ENCODE measurements at places on chromosomes 13 and 19.
A peak's percentile ranks its signal among the peaks of the same experiment; 100 is the strongest.

DNA sequence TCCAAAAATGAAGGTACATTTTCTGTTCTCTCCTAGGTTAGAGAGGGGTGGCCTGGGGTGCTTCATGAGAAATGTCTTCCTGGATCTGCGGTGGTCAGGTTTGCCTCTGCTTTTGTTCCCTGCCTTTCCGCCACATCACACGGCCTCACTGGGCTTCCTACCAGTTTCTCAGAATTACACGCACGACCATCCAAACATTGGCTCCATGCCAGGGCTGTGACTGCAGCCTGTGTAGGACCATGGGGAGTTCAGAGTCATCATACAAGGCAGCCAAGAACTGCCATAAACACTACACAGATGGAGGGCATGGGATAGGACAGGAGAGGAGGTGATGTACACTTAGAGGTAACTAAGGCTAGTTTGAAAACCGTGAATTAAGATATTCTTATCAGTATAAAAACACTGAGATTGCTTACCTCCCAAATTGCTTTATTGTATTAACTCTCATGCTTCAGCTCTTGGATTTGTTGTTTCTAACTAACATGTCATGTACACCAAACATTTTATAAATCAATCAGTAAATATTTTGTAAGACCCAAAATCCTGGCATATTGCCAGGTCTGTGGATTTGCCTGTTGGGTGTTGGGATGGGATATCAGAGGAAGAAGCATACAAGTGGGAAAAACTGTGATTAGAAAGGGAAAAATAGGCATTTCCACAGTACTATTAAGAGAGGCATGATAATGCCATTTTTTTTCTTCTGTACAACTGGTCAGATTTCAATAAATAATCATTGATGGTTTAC is 45.2 kb downstream of the CDADC1 start:
- DNase-seq, result no peak

GRCh38 chr13:23966221-23966690 is 69.0 kb upstream of the C1QTNF9B start:
- DNase-seq, result no peak

DNA sequence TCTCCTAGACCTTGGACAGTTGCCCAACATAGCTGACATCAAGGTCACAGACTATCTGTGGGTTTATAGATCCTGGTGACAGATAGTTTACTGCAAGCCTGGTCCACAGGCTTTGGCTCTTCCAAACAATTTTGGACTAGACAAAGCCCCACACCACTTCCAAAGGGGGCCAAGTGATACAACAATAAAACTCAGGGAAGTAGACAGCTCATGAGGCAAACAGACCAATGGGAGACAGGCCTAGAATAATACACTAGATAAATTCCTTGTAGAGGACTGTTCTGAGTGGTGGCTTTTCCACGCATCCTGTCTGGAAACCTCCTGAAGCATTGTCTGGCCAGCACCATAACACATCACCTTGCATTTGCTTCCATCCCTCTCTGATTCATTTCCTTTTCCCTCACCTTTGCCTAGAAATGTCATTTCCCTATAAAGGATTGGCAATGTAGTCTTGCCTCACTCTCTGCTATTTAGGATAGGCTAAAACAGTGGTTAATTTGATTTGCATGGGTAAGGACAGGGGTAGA is 284.2 kb downstream of the POU4F1 start:
- DNase-seq, result no peak

- no peak for DNase-seq
Measured at GRCh38 chr13:114154476-114154875, 22.1 kb upstream of the RASA3 start.

DNA sequence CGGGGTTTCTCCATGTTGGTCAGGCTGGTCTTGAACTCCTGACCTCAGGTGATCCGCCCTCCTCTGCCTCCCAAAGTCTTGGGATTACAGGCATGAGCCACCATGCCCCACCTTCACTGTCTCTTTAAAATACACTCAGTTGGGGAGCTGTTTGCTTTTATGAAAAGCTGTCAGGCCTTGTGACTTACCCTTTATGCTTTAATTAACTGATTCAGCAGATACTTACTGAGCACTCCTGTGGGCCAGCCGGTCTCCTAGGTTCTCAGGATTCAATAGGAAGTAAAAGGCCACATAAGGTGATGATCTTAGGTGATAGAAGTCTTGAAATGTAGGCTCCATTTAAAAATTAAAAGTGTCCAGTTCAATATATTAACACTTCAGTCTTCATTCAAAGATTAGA is 7.5 kb downstream of the UBAC2 start:
- no peak for DNase-seq

- DNase-seq, result no peak
Measured at GRCh38 chr13:46804391-46804815, 7.4 kb upstream of the ESD start.

DNA sequence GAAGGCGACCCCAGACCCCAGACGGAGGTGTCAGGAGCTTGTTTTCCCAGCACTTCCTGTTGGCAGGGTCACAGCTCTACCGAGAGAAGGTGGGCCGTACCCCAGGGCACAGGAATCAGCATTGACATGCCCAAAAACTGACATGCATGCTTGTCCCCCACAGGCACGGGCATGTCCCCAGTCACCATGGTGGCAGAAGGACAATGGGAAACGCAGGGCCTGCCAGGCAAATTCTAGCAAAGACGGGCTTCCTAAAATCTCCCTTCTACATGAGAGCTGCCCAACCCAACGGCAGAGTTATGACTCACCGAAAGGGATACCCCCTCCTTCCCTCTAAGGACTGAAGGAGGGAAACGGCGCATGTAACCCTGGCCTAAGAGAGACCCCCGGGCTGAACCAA is 18.5 kb downstream of the TSHZ3 start:
- no peak for DNase-seq

GRCh38 chr19:14160017-14160703 is 23.8 kb upstream of the ASF1B start:
- no peak for DNase-seq

GRCh38 chr13:78430166-78430791 is 173.1 kb downstream of the POU4F1 start:
- DNase-seq, result no peak

GRCh38 chr19:17576758-17577456 is 21.5 kb downstream of the COLGALT1 start:
- DNase-seq, result peak; percentile 54

DNA sequence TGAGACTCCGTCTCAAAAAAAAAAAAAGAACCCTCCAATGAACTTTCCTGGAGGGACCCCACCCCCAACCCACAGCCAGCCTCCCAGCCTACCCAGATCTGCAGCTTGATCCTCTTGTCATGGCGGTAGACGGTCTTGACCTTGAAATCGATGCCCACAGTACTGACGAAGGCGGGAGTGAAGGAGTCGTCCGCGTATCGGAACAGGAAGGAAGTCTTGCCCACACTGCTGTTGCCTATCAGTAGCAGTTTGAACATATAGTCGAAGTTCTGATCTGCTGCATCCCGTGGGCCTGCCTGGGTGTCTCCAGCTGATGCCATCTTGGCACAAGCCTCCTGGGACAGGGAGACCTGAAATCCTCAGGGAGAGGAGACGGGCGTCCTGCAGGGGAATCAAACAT is 2.4 kb downstream of the RAB3D start:
- DNase-seq, result no peak

GRCh38 chr13:35255241-35255640 is 221.2 kb downstream of the MAB21L1 start:
- DNase-seq, result no peak

- DNase-seq, result no peak
Measured at GRCh38 chr13:48542581-48543341, 9.9 kb upstream of the RCBTB2 start.

DNA sequence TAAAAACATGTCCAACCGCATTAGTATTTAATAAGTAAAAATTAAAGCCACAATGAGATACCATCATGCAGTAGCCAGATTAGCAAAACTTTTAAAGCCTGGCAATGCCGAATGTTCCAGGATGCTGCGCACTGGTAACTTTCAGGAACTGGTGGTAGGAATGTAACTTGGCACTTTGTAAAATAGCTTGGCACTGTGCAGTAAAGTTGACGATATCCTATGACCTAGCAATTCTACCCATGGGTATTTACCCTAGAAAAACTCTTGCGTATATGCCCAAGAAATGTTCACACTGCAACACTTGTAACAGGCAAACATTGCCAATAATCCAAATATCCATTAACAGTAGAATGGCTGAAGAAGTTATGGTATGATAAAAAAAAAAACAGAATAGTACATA is 97.7 kb downstream of the SPACA7 start:
- no peak for DNase-seq

DNA sequence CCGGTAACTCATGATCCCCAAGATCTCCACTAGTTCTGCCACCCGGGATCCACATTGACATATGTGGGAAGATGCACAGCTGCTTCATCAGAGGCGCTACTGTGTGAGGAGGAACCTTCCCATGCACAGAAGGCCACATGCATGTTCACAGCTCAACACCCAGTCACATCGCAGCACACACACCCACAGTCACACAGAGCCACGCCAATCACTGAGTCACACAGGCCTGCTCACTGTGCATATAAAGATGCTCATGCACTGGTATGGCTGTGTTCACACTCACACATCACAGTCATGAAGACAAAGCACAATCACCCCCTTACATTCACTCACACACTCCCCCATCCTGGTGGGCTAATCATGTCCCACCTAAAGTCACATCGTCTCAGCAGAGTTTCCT is 9.8 kb downstream of the CLC start:
- DNase-seq, result no peak

GRCh38 chr13:87680298-87680697 is 9.1 kb downstream of the SLITRK5 start:
- no peak for DNase-seq

DNA sequence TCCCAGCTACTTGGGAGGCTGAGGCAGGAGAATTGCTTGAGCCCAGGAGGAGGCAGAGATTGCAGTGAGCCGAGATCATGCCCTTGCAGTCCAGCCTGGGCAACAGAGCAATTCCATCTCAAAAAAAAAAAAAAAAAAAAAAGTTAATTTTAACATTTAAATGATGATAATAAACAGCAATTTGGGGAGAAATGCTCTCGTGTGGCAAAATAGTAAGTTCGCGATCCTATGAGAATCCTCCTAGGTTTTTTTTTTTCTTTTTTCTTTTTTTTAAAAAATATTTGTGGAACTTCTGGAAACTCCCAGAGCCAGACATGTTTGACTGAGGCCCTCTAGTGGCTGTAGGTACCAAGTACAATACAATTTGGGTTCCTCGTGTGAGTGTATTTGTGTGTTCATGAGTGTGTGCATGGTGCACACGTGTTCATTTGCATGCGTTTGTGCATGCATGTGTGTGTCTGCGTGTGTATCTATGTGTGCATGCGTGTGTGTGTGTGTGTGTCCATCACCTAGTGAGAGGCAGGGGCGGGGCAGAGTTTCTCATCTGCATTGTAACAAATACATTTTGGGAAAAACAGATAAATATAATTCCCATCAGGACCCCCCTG is 31.2 kb downstream of the TMPRSS9 start:
- DNase-seq, result peak; percentile 50

DNA sequence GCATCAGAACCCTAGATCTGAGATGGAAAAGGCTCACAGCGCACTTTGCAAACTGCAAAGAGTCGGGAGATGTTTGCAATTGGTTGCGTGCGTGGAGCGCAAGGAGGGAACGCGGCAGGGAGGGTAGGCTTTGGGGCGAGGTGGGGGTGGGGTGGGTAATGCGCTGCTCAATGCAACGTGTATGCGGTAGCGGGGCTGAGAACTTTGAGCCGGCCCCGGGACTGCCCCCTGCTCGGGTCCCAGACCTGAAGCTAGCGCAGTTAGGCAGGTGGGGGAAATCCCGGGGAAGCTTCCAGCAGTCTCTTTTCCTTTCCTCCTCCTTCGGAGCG is 971 bp downstream of the FOSB start:
- DNase-seq, result no peak

DNA sequence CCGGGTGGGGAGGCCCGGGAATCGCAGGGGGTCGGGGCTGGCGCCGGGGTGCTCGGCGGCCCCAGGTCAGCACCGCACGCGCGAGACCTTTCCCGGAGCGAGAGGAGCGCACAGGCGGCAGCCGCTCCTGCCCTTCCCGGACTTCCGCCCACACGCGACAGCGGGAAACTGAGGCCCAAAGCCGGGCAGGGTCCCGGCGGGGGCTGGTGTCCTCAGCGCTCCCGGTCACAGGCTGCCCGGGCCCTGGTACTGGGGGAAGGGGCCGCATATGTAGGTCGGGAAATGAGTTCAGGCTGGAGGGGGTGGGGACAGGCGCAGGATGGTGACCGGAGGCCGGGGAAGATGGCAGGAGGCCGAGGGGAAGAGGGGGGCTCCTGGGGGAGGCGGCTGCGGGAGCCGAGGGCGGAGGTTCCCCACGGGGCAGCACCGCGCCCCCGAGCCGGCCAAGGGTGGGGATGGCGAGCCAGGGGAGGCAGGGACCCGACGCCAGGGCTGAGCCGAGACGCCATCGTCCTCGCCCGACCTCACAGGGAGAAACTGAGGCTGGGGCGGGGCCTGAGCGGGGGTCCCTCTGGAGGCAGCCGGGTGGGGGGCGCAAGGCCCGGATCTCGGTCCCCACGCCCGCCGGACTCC is 662 bp downstream of the CBARP start:
- peak; percentile 58 for DNase-seq

GRCh38 chr19:38700350-38700901 is 43.8 kb downstream of the CAPN12 start:
- DNase-seq, result no peak

DNA sequence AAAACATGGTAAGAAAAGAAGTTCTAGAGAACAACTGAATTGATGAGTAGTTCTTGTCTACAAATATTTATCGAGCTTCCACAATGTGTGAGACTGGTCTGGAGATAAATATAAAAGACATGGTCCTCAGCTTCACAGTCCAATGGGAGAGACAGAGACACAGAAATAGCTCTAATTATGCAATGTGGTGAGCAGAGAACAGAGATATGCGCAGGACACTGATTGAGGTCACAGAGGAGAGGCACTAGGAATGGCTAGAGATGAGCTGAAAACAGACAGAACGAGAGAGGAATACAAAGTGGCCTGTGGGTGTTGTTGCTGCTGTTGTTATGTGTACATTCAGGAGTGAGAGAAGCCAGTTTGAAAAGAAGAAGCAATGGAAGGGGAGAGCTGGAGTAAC is 53.2 kb downstream of the GPALPP1 start:
- no peak for DNase-seq

GRCh38 chr19:20926796-20927195 is 3.7 kb downstream of the ZNF85 start:
- DNase-seq, result no peak
